ENCODE measurements at places on chromosomes 6 and 20.

- no peak for DNase-seq
These were observed 64.5 kb downstream of the EYA2 start for GRCh38 chr20:46959081-46959692.

DNA sequence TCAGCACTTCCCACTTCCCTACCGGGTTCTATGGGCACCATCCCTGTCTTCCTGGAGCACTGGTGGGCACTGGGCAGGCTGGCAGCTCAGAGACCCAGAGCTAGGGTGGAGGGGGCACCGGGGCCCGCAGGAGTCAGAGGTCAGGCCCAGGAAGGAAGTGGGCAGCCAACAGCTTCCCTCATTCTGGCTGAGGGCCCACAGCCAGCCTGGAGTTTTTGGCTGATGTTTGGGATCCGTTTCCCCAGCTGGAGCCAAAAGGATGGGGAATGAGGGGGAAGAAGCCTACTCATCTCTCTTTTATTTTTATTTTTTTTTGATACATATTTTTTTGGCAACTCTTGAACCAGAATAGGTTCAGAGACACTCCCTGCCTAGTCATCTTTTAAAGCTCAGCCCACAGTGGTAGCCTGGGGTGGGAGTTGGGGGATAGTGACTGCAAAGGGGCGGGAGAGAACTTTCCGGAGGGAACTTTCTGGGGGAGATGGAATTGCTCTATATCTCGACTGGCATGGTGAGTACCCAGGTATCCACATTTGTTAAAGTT lies 54.2 kb upstream of the MLN start:
- no peak for DNase-seq

- DNase-seq: no peak
These were observed 1.7 kb downstream of the FAM184A start for GRCh38 chr6:119076576-119077390.

DNA sequence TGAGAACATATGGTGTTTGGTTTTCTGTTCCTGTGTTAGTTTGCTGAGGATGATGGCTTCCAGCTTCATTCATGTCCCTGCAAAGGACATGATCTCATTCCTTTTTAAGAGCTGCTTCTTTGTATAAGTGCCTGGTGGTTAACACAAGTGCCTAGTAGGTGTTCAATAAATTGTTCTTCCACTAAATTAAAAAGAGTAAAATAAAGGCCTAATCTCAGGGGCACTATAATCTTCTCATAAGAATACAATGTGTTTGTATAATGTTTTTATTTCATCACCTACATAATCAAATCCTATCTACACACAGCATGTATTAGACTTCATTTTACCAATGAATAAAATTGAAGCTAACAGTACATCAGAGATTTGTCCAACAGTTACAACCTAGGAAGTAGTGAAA lies 252.7 kb downstream of the KHDC1L start:
- no peak for DNase-seq

GRCh38 chr20:43751167-43752050 lies 24.6 kb upstream of the GTSF1L start:
- DNase-seq: peak; percentile 32

DNA sequence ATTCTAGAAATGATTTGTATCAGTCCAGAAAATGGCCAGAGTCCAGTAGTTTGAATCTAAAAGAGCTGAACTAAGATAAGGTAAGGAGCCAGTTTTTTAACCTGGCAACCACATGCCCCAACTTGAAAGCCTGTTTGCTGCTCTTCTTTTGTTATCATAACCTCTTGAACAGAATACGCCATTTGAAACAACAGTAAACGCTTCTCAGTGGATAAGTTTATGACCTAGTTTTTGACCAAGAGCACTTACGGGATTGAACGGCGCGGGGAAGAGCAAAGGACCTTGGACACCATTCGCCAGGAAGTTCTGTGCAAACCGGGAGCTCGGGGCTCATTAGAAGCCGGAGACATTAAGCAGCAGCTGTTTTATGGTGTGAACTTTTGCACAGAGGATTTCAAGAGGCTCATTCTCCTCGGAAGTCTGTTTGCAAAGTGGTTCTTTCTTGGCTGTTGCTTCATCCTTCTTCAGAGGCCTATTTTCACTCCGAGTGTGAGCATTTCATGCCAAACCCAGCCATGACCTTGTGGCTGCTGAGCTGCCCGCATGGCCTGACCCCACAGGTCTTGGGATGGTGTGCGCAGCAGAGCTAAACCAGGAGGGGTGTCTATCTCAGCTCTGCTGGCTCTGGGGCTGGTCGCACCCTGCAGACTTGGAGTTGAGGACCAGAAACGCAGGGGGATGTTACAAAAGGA lies 215.1 kb downstream of the SOX4 start:
- DNase-seq: no peak

DNA sequence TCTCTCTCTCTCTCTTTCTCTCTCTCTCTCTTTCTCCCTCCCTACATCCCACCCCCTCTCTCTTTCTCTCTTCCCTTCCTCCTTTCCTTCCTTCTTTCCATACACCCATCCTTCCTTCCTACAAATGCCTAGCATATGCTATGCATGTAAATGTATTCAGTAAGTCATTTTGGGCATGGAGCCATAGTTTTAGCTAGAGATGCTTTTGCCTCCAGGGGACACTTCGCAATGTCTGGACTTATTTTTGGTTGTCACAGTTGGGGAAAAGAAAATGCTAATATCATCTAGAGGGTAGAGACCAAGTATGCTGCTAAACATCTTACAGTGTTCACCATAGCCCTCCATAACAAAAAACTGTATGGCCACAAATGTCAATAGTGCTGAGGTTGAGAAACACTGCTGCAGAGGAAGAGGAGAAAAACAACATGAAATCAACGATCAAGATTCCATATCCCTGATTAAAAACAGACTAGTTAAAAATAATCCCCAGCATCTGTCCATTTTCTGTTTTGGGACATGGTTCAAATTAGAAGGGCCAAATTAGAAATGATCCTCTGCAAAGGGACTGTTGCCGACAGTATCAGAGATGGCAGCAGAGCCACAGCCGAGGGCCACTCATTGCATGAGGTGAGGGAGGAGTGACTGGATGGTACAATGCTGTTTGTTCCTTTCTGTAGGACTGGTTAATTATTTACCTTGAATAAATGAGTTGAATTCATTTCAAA lies 152.7 kb downstream of the SH3BGRL2 start:
- DNase-seq: no peak

GRCh38 chr20:17651760-17652388 lies 30.2 kb downstream of the RRBP1 start:
- DNase-seq: no peak

DNA sequence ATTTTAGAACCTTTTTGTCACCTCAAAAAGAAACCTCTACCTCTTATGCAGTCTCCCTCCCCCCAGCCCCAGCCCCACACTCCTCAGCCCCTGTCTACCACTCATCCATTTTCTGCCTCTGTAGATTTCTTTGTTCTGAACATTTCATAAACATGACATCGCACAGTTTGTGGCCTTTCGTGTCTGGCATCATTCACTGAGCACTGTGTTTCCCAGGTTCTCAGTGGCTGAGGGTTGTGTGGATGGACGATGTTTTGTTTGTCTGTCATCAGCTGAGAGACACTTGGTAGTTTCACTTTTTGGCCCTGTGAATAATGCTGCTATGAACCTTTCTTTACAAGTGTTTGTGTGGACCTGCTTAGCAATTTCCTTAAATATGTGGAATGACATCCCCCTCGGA lies 64.5 kb downstream of the FAM120B start:
- no peak for DNase-seq

DNA sequence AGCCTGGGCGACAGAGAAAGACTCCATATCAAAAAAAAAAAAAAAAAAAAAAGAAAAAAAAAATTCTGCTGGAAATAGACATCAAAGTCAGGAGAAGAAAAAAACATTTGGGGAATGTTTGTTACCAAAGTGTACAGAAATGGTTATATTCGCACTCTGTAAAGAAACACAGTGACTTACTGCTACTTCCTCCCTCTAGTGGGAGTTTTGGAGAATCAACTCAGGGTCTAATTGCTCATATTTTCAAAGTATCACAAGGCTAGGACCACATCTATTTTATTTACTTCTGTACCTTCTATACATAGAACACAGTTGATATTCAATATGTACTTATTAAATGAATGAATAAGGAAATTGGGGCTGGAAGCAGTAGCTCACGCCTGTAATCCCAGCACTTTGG lies 24.4 kb downstream of the ARG1 start:
- peak; percentile 7 for DNase-seq

- DNase-seq: no peak
These were observed 12.7 kb downstream of the SAYSD1 start for GRCh38 chr6:39102071-39102820.

- DNase-seq: no peak
These were observed 23.9 kb downstream of the PDE7B start for GRCh38 chr6:135875446-135875845.

DNA sequence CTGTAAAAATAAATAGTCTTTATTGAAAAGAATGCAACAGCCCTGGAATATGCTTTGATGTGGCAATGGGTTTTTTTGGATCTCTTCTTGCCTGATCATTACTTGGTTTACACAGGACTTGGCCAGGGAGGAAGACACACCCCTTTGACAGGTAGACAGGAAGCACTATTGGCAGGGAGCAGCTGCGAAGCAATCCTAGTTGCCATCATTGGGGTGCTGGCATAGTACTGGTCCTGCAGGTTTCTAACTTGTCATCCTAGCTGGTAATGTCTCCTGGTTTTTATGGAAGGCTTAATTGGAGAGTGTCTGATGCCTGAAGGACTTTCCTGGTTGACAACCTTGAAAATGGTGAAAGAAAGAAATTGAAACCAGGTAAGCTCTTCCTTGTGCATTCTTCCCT lies 71.2 kb upstream of the CCN6 start:
- DNase-seq: no peak

GRCh38 chr6:38566295-38567030 lies 73.3 kb downstream of the BTBD9 start:
- peak; percentile 14 for DNase-seq

DNA sequence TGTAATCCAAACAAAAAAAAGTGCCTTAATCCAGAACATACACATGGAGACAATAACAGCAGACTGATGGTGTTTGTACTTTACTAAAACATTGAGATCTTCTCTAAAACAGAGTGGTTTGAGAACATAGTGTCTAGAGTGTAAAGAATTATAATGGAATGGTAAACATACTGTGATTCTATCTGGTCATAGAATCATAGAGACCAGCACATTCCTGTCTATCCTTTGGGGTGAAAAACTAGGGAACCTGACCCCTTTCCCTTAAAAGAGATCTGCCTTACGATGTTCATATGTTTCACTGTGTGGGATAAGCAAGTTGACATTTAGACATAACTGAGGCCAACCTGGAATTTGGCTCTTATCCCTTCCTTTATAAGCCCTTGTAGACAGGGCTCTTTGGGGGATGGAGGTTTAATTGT lies 55.7 kb downstream of the TRMT11 start:
- no peak for DNase-seq

DNA sequence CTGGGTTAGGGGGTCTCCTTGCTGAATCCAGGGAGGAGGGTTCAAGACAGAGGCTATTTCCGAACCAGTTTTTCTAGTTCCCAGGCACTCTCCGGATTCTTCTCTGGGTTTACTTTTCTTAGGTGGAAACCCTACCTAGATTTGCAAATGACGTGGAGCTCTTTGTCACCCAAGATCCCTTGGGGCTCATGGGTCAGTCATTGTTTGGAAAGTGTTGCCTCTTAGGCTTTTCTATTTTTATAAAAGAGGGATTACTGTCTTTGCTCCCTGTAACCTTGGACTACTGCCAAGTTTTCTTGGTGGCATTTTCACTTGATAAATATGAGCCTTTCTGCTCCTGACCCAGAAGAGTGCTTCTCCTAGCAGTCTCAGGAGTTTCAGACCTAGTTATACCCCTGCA lies 33.6 kb downstream of the FAM209B start:
- no peak for DNase-seq

GRCh38 chr6:144581812-144582537 lies 296.8 kb downstream of the UTRN start:
- peak; percentile 25 for DNase-seq

DNA sequence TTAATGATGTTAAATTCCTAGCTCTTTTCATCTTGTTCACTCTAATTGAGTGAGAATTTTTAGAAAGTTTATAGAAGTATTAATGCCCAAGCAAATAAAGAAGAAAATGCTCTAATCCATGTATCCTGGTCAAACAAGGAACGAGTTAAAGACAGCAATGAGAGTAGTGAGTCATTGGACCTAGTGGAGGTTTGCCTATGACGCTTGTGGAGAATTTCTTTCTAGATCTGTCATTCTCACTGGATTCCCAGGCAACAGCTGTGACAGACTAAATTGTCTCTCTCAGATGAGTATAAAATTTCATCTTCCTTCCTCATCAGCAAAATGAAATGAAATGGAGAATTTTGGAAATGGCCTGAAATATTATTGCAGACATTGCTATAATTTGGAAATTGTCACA lies 127.9 kb downstream of the COL19A1 start:
- peak; percentile 19 for DNase-seq

- DNase-seq: no peak
These were observed 14.6 kb upstream of the HLA-F start for GRCh38 chr6:29708432-29709179.

GRCh38 chr6:99297415-99297814 lies 52.1 kb downstream of the FAXC start:
- no peak for DNase-seq

- DNase-seq: no peak
These were observed 46.9 kb upstream of the MAPK13 start for GRCh38 chr6:36083446-36083845.

DNA sequence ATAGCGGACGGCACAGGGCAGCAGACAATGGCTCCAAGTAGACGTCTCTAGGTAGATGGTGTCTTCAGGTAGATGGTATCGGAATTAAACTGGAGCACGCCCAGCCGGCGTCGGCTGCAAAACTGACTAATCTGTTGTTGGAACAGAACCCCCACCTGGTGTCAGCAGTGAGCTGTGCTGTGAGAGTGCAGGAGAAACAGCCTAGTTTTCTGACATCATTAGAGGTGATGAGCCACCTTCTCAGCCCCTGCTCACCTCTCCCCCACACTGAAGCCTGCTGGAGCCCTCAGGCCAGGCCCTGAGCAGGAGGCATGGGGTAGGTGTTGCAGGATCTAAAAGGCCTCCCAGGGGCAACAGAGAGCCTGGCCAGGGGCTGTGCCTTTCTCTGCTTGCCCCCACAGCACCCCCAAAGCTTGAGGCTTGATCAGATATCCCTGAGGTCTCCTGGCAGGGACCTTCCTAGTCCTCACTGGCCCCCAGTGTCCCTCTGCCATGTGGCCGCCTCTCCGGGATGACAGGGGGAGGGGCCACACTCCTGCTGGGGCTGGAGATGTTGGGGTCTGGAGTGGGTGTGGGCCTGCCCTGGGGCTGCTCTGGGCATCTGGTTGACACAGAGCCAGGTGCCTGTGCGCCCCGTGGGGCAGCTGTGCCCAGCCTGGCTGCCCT lies 6.9 kb upstream of the HELZ2 start:
- DNase-seq: peak; percentile 49

- DNase-seq: no peak
These were observed 135.9 kb downstream of the OLIG3 start for GRCh38 chr6:137358273-137358672.

- no peak for DNase-seq
These were observed at the start of gene SGK2 for GRCh38 chr20:43558412-43559146. SGK2 (plus strand) TSS chr20:43559027; CDS start chr20:43566496, 7,469 bp downstream.

Data from Ammon's horn (tissue), 1 donor.